CD8-positive, alpha-beta memory T cell (primary cell): ENCODE measurements at places on chromosomes 12 and 14.

DNA sequence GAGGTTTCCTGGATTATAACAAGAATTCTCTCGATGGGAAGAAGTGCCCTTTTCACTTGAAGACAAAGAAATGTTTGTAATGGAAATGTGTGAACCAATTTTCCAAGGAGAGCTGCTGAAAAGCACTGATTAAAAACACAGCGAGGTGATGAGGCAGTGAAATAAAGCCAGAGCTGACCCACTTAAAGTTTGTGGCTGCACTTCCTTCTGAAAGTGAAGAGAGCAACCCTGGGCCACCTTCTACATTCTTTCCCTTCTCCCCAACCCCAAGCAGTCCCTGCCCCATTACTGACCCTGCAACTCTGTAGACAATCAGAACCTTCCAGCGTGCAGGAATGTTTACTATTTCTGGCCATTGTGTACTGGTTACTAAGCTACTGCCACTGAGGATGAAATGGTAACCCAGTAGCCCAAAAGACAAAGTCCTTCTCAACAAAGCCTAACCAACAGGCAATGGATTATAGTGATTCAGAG, 173.9 kb downstream of the TTC7B start:
- H3K4me3 ChIP-seq: no peak overlapping the region
- no peaks in the 10 kb centered on the region for H3K36me3 ChIP-seq
- DNase-seq: no peak
- no peak overlapping the region for H3K27ac ChIP-seq
- H3K27me3 ChIP-seq: no peaks in the 10 kb centered on the region
- no peaks in the 10 kb centered on the region for H3K4me1 ChIP-seq

DNA sequence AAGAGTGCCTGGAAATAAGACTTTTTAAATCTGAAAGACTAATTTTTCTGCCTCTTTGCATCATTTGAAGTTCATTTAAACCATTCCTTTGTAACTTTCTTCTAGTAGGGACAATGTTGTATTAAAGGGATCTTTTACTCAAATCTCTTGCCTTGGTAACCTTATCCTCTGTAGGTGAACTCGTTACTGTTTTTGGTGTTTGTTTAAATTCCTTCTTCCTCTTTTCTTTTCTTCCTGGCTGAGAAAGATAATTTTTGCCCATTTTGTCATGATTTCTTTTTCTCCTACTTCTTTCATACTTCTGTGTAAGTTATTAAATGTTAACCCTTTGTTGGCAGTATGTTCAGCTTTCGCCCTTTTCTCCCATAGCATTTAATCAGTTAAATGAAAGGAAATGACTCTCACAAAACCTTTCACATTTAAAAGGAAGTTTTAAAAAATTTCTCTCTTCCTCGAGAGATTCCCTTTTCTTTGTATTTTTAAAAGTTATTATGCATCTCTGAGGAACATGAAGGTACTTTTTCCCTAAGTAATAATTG, 10.3 kb downstream of the VEZT start:
- H3K4me3 ChIP-seq: no peak overlapping the region
- no peak overlapping the region for H3K27ac ChIP-seq
- H3K4me1 ChIP-seq: no peaks in the 10 kb centered on the region
- peaks cover 7% of the 10 kb centered on the region for H3K36me3 ChIP-seq
- H3K27me3 ChIP-seq: no peaks in the 10 kb centered on the region
- DNase-seq: no peak

DNA sequence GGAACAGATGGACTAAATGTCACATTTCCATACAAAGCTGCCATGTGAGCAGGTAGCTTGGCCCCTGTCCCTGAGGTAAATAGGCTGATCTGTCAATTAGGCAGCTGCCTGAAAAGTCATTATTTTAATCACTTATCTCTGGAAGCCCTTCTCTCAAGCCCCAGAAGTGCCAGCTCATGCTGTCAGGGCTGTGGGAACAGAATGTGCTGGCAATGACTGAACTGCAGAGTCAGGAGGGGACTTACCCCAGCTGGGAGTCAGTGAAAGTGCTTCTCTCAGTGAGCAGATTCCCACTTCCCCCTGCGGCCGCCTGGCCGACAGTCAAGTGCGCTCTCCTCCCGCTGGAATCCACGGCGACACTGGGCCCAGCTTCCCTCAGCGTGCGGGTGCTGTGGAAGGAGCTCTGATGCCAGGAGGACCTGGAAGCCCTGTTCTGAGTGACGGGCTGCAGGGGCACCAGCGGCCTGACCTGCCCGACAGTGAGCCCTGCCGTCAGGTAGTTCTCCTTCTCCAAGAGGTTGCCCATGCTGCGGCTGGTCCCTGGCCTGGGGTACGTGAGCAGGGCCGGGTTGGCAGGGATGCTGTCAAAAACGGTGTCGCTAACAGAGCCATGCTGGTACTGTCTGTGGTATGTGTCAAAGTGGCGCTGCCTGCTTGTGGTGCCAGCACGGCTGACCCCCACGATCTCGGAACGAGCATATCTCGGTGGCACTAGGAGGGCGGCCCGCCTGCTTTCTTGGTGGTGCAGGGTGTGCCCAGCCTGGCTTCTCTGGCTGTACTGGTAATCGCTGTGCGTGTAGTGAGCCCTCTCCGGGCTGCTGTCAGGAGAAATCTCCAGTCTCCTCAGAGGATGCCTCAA, 18.7 kb downstream of the PKP2 start:
- H3K4me1 ChIP-seq: no peaks in the 10 kb centered on the region
- H3K27ac ChIP-seq: no peak overlapping the region
- no peaks in the 10 kb centered on the region for H3K36me3 ChIP-seq
- no peak overlapping the region for H3K4me3 ChIP-seq

DNA sequence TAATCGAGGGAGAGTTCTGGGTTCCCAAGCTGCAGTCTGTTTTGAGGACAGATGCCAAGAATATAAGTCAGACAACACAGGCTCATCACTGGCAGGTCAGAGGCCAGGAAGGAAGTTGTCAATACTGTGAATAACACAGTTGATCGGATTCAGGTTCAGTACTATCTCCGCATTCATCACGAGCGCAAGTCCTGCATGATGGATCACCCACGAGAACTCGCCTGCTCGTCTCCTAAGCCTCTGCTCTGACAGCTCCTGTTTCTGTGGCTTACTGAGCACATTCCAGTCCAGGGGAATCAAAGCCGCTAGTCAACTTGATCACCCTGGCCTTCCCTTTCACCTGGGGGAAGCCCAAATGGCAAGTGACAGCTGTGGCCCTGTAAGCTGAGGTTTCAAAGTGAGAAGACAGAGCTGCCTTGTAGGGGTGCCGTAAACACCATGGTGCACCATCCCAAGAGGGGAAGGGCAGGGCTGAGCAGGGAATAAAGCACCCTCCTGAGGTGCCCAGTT, 60.1 kb upstream of the DICER1 start:
- no peaks in the 10 kb centered on the region for H3K4me1 ChIP-seq
- H3K27ac ChIP-seq: no peak overlapping the region
- H3K4me3 ChIP-seq: no peak overlapping the region
- H3K36me3 ChIP-seq: no peaks in the 10 kb centered on the region
- DNase-seq: no peak

- no peak overlapping the region for H3K4me3 ChIP-seq
- H3K36me3 ChIP-seq: no peaks in the 10 kb centered on the region
- no peak for DNase-seq
- H3K27me3 ChIP-seq: no peaks in the 10 kb centered on the region
- no peak overlapping the region for H3K27ac ChIP-seq
- peaks cover 26% of the 10 kb centered on the region for H3K4me1 ChIP-seq
These were observed 138.2 kb downstream of the MON2 start for GRCh38 chr12:62604871-62605270.

- no peak for DNase-seq
- peaks cover 24% of the 10 kb centered on the region for H3K4me1 ChIP-seq
- H3K4me3 ChIP-seq: peak overlapping the region; percentile 49
- peaks cover 10% of the 10 kb centered on the region for H3K36me3 ChIP-seq
These were observed 1.4 kb downstream of the NFYB start for GRCh38 chr12:104136577-104136976.

- no peaks in the 10 kb centered on the region for H3K4me1 ChIP-seq
- no peaks in the 10 kb centered on the region for H3K36me3 ChIP-seq
- H3K4me3 ChIP-seq: no peak overlapping the region
- no peaks in the 10 kb centered on the region for H3K27me3 ChIP-seq
- H3K27ac ChIP-seq: no peak overlapping the region
These were observed 33.0 kb downstream of the BEGAIN start for GRCh38 chr14:100554082-100554677.

DNA sequence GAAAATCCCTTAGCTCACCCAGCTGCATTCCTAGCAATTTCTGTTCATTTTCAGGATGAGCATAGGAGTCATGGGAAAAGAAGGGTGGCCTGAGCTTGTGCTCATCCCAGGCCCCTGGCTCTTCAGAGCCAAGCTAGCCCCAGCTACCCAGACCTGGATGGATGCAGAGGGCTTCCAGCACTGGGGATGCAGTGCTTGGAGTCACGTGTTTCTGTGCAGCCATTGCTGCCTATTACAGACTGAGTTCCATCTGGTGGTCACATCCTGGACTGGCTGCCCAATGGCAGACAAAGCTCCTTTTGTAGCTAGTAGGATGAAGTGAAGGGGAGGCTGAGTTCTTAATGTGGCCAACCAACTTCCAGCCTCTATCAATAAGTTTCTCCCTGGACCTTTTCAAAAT, 54.2 kb upstream of the JDP2 start:
- no peak overlapping the region for H3K4me3 ChIP-seq
- no peaks in the 10 kb centered on the region for H3K4me1 ChIP-seq
- DNase-seq: no peak
- no peak overlapping the region for H3K27ac ChIP-seq
- no peaks in the 10 kb centered on the region for H3K27me3 ChIP-seq

DNA sequence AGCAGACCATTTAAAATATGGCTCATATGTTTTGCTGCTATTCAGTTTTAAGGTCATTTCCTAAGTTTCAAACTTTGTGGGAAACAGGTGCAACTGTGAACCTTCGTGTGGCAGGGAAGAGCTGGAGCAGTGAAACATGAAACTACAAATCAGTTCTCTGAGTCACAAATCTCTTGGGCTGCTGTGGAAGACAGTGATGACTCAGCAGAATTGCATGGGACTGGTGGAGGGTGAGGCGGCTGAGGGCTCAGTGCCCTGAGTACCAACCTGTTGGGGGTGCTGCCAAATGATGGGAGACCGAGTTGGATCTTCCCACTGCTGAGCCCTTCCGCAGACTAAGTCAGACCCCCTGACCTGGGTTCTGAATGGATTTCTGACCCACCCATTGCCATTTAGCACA, 8.4 kb upstream of the CALM1 start:
- H3K27ac ChIP-seq: no peak overlapping the region
- no peaks in the 10 kb centered on the region for H3K36me3 ChIP-seq
- peaks cover 24% of the 10 kb centered on the region for H3K4me1 ChIP-seq
- DNase-seq: no peak
- no peak overlapping the region for H3K4me3 ChIP-seq

DNA sequence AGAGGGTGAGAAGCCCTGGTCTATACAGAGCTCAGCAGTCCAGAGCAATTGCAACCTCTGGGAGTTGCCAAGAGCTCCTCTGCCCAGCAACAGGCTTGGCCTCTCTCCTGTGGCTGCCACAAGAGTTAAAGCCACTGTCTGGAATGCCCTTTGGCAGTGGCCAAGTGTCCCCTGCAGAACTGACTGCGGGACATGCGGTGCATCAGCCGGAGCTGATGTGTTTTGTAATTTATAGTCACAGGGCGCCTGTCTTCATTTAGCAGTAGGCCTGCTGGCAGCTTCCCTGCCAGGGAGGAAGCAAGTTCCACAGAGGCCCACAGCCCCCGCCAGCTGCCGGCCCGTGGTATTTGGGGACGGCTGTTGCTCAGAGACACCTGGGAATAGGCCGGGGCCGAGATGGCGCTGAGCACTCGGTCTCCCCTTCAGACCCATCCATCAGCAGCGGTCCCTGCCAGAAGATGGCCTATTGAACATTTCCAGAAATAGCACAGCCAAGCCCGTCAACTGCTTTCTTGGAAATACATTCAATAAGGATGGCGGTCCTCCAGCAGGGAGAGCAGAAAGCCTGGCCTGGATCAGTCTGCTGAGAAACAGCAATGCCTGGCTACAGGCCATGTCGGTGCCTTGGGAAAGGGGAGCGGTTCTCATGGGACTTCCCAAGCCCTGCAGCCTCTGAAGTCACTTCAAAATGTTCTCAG, 217.4 kb downstream of the CRADD start:
- H3K4me3 ChIP-seq: no peak overlapping the region
- H3K4me1 ChIP-seq: peaks cover 9% of the 10 kb centered on the region
- H3K27ac ChIP-seq: no peak overlapping the region
- DNase-seq: no peak
- no peaks in the 10 kb centered on the region for H3K36me3 ChIP-seq
- H3K27me3 ChIP-seq: no peaks in the 10 kb centered on the region

DNA sequence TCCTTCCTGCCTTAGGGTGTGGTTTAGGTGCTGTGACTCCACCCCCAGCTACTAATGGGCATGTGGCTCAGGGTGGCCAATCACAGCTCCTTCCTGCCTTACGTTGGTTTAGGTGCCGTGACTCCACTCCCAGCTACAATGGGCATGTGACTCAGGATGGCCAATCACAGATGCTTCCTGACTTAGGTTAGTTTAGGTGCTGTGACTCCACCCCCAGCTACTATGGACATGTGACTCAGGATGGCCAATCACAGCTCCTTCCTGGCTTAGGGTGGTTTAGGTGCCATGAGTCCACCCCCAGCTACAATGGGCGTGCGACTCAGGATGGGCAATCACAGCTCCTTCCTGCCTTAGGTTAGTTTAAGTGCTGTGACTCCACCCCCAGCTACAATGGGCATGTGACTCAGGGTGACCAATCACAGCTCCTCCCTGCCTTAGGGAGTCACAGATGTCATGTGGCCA, 163.9 kb downstream of the TBX5 start:
- H3K36me3 ChIP-seq: no peaks in the 10 kb centered on the region
- DNase-seq: no peak
- no peak overlapping the region for H3K27ac ChIP-seq
- H3K4me1 ChIP-seq: no peaks in the 10 kb centered on the region
- no peak overlapping the region for H3K4me3 ChIP-seq
- no peaks in the 10 kb centered on the region for H3K27me3 ChIP-seq

- H3K4me3 ChIP-seq: no peak overlapping the region
- H3K27ac ChIP-seq: no peak overlapping the region
- H3K4me1 ChIP-seq: no peaks in the 10 kb centered on the region
- no peaks in the 10 kb centered on the region for H3K27me3 ChIP-seq
These were observed 126.6 kb downstream of the BCAT1 start for GRCh38 chr12:24822121-24822899.

GRCh38 chr12:81395431-81395830, 317.6 kb downstream of the ACSS3 start:
- no peaks in the 10 kb centered on the region for H3K36me3 ChIP-seq
- H3K4me3 ChIP-seq: no peak overlapping the region
- no peak overlapping the region for H3K27ac ChIP-seq
- no peaks in the 10 kb centered on the region for H3K4me1 ChIP-seq

- no peak overlapping the region for H3K4me3 ChIP-seq
- no peaks in the 10 kb centered on the region for H3K27me3 ChIP-seq
- no peaks in the 10 kb centered on the region for H3K36me3 ChIP-seq
- DNase-seq: no peak
These were observed 30.1 kb downstream of the NPC2 start for GRCh38 chr14:74462993-74463392.

GRCh38 chr12:122366685-122367475, 55.6 kb downstream of the CLIP1 start:
- DNase-seq: no peak
- no peak overlapping the region for H3K4me3 ChIP-seq
- H3K36me3 ChIP-seq: no peaks in the 10 kb centered on the region
- H3K4me1 ChIP-seq: no peaks in the 10 kb centered on the region
- H3K27ac ChIP-seq: peak overlapping the region; percentile 44

GRCh38 chr14:21940887-21941856, 267.6 kb upstream of the OR4E1 start:
- peak overlapping the region; percentile 37 for H3K4me3 ChIP-seq
- H3K27ac ChIP-seq: no peak overlapping the region
- peaks cover 6% of the 10 kb centered on the region for H3K4me1 ChIP-seq
- H3K27me3 ChIP-seq: no peaks in the 10 kb centered on the region
- peak; percentile 20 for DNase-seq
- no peaks in the 10 kb centered on the region for H3K36me3 ChIP-seq
